CD8-positive, alpha-beta memory T cell (primary cell): ENCODE measurements at places on chromosomes 7 and 10. TPM values are rescaled to one million over a fixed set of nuclear protein-coding genes. Genes with fewer than 3 reads are reported as not detected.
A peak's percentile ranks its signal among the peaks of the same experiment; 100 is the strongest.

DNA sequence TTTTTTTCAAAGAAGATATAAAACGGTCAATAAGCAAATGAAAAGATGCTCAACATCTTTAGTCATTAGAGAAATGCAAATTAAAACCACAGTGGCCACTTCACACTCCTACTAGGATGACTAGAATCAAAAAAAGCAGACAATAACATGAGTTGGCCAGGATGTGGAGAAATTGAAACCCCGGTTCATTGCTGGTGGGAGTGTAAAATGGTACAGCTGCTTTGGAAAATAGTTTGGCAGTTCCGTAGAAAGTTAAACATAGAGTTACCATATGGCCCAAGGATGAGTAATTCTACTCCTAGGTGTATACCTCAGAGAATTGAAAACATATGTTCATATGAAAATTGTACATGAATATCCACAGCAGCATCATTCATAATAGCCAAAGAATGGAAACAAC is 573.3 kb downstream of the GALNT17 start:
- DNase-seq: no peak

DNA sequence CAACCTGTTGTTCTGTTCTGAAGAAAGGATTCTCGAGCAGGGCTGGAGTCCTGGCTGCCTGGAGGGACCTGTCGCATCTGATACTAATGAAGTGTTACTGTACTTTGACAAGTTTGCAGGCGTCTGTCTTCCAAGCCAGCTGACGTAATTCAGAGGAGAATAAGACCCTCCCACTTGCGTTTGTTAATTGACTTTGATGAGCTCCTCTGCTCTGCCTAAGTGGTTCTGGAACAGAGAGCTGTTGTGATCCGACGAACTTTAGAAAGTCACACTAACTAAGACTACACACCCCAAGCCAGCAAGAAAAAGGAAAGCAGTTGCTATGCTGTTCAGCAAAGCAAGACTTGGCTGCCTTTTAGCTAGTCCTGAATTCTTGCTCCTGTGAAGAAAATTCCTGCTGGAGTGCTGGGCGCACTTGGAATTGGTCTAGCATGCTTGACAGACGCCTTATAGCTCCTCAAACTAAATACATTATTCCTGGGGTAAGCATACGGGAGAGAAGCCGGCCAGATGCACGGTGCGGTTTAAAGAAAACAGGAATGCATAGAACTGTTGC is 200.3 kb downstream of the CACNB2 start:
- DNase-seq: no peak

DNA sequence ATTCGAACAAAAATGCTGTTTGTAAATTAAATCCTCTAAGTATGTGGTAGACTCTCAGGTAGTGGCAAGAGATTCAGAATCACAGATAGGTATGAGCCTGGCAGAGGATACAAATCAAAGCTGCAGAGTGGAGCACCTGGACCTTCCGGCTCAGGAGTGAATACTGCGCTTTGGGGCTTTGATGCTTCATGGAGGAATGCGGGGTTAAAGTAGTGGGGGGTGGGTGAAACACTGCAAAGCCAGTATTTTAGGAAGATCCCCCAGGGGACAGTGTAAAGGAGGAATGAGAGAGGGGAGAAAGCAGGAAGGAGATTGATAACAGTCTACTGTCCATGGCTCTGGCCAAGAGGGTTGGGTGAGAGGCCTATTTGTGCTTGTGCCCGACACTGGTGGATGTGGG is 43.2 kb downstream of the CREB5 start:
- no peak for DNase-seq

DNA sequence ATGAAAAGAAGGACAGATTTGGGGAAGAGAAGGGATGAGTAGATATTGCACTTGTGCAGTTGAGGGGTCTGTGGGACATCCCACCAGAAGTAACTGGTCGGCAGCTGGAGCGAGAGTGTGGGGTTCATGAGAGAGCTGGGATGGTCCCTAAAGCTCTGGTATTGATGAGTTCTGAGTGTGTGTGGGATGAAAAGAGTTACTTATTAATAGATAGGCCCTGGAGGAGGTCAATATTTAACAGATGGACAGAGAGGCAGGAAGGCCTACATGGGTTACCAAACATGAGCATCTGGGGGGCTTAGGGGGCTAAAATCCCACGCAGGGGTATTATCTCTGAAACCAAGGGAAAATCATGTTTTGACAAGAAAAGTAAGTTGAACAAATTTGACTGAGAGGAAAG is 95.7 kb upstream of the SFMBT2 start:
- DNase-seq: no peak

- DNase-seq: no peak
These were observed 535.1 kb downstream of the INHBA start for GRCh38 chr7:41167836-41168235.

- DNase-seq: no peak
These were observed 6.1 kb downstream of the DBF4 start for GRCh38 chr7:87882151-87882937.

GRCh38 chr10:38072552-38072951 is 21.6 kb upstream of the ZNF37A start:
- no peak for DNase-seq

DNA sequence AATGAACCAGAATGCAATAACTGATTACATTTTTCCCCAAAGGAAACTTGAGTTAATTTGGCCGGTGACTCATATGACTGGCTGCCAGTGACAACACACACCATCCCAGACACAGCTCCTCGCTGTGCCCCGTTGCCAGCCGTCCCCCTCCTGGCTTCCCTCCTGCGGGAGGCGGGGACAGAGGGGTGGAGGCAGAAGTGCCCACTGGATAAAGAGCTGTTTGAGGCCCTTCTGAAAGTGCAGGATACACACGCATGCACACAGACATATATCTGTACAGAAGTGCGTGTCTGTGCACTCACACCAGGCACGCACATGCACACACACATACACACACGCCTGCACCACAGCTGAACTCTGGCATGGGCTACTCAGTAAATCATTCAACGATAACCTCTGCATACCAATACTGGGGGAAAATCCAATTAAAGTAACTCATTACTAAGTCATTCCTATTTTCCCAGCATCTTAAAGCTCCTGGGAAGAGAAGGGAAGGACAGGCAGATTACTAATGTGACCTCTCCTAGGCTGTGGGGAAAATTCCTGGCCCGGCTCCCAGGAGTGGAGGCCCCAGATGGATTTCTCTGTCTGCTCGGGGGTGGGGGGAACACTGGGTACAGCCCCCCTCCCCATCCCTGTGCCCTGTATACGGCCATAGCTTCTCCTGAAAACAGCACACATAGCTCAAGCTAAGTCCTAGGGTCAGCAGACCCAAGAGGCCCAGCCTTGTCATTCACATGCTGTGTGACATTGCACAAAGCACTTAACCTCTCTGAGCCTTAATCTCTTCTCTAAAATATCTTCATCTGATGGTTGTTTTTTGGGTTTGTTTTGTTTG is 52.3 kb upstream of the MYL10 start:
- no peak for DNase-seq

DNA sequence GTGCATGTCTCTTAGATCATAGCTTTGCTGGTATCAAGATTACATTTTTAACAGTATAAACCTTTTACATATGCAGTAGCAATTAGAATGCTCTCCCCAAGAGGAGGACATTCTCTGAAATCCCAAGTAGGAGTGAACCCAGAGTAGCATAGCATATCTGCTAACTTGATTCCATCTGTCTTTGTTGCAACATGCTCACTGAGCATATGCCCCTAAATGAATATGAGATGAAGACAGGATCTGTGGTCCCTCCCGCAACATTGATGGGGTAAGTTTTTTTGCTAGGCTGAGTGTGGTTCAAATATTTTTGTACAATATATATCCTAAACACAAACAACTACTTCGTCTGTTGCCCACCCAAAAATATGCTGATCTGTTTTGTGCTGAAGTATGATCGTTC is 534.2 kb upstream of the C7orf33 start:
- DNase-seq: no peak

GRCh38 chr7:44617225-44617890 is 10.9 kb downstream of the OGDH start:
- DNase-seq: no peak

GRCh38 chr10:132687181-132687892 is 98.6 kb downstream of the NKX6-2 start:
- no peak for DNase-seq

DNA sequence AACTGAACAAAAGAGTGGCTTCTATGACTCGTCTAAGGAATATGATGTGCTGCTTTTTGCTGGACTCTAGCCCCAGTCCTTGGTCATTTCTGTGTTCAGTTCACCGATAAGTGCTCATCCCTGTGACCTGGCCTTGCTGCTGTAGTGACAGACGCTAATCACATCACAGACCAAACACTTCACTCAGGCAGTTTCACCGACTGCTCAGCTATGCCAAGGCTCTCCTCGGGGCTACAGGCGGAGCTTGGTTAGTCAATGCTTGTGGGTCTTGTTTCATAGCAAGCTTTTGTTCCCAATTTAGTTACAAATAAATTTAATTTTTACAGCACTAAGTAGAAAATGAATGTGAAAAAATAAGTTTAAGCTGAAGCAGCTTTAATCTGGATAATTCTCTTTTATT is 190.8 kb upstream of the PRKCQ start:
- DNase-seq: no peak

DNA sequence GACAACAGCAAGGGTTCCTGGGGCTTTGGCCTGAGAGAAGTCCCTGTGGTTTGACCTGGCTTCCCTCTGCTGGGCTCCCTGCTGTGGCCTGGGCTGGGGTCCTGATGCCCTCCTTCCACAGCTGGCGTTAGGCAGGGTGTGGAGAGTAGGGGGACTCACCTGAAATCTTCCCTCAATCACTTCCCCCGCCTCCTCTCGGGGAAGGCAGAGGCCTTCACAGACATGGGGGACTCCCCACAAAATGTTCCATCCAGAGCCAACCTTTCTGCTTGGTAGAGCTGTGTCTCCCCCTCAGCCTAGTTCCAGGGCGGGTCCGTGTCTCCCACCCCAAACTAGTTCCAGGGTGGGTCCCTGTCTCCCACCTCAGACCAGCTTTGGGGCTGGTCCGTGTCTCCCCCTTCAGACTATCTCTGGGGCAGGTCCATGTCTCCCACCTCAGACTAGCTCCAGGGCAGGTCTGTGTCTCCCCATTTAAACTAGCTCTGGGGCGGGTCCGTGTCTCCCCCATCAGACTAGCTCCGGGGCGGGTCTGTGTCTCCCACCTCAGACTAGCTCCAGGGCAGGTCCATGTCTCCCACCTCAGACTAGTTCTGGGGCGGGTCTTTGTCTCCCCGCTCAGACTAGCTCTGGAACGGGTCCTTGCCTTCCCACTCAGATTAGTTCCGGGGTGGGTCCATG is 2.2 kb downstream of the PVRIG start:
- DNase-seq: no peak

DNA sequence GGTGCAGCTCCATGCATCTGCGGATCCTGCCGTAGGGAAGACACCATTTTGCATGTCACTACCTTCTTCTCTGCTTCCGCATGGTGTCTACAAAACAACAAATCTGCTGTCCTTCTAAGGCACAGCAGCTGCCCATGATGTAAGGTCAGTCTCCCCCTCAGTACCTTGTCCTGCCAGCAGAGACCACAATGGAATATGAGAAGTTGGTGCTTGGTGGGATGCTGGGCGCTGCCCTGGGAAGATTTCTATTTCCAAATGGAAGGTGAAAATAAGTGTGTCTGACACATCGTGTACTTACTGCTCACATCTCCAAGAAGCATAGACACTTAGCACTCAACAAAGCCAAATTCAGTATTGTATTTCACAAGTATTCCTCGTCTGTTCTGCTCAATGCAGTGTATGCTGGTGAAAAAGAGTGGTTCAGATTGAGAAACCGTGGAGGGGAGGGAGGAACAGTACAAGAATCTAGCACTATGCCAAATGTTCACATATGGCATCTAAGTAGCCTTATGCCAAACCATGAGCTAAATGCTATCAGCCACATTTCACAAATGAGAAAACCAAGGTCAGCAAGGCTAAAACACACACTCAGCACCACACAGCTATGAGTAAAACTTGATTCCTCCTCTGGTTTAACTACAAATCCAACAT is 95.0 kb downstream of the GRB10 start:
- no peak for DNase-seq

GRCh38 chr7:122300211-122300932 is 4.2 kb downstream of the FEZF1 start:
- DNase-seq: no peak

GRCh38 chr7:81822811-81823210 is 53.0 kb upstream of the HGF start:
- DNase-seq: no peak

DNA sequence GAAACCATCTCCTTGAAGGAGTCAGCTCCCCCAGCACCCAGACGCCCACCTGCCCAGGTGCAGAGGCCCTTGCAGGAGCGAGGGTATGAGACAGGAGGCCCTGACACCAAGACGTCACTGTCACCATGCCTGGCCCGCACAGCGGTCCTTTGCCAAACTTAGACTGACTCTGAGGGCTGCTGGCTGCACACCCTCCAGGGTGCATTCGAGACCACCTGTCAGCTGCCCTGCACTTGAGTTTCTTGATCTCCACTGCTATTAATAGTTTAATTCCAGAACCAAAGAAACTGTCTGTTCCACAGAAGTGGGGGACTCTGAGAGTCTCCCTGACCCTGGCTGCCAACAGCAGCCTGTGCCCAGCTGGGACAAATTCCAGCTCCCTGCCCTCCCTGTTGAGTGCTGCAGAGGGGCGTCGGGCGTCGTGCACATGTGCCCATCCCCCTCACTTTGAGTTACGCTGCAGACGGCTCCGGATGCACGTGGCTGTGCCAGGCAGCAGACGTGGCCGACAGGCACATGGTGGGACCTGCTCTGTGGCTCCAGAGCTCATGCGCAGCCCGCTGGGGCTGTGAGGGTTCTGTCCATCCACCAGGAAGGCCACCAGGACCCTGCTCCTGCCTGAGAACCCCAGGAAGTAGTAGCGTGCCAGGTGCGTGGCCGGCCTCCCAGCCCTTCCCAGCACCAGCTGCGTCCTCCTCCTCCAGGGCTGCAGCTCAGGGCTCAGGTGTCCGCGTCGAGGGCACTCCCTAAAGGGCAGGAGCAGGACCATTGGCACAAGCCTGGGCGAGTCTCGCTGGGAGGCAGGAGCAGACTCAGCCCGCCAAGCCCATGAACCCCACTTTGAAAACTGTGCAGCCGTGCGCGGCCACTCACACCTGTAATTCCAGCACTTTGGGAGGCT is 24.8 kb downstream of the ELFN1 start:
- peak; percentile 37 for DNase-seq

- no peak for DNase-seq
These were observed 235.9 kb upstream of the PODXL start for GRCh38 chr7:131792311-131792710.

PLEKHA1 gene
- 16.8 TPM for total RNA-seq

SPDYE1 gene
- total RNA-seq: not detected

LDB1 gene
- 64.8 TPM for total RNA-seq

CCDC3 gene
- total RNA-seq: not detected

LIPF gene
- not detected for total RNA-seq

HOGA1 gene
- not detected for total RNA-seq

HOXA2 gene
- total RNA-seq: not detected

RNLS gene
- 7.0 TPM for total RNA-seq

CNTNAP2 gene
- not detected for total RNA-seq

CUBN gene
- total RNA-seq: 0.73 TPM

GIMAP6 gene
- 45.8 TPM for total RNA-seq

MACC1 gene
- 0.37 TPM for total RNA-seq

ITPRIP gene
- 12.8 TPM for total RNA-seq

DYNC1I1 gene
- not detected for total RNA-seq

ENTPD7 gene
- 7.4 TPM for total RNA-seq

LRCH4 gene
- 101 TPM for total RNA-seq
